ENCODE measurements at places on chromosomes 3 and 15.
A peak's percentile ranks its signal among the peaks of the same experiment; 100 is the strongest.

DNA sequence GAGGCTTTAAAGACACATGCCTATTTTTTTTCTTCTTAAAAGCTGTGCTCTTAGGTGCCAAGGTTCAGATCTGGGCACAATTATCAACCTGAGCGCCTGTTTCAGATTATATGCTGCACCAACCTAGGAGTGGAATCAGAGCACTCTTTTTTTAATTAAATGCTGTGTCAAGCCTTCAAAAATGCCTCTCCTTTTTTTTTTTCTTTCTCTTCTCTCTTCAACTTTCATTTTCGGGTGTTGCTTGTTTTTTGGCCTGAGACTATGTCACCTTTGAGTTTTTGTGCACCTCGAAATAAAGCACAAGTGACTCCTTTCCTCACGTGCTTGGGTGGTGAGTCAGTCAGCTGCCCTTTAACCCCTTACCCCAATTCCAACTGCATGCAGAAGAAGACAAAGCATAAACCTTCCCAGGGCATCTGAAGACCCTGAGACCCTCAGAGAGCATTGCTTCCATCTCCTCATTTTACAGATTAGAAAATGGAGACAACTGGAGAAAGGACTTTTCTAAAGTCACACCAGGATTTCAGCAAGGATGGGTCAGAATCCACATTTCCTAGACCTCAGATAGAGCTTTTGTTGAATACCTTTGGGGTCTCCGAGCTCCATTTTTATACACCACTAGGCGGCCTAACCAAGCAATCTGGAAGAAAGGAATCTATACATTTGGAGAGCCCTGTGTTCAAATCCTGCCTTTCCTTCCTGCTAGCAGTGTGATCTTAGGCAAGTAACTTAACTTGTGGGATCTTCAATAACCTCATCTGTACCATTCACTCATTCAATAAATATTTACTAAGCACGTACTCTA lies 631 bp upstream of the PRICKLE2 start:
- no peak for DNase-seq

DNA sequence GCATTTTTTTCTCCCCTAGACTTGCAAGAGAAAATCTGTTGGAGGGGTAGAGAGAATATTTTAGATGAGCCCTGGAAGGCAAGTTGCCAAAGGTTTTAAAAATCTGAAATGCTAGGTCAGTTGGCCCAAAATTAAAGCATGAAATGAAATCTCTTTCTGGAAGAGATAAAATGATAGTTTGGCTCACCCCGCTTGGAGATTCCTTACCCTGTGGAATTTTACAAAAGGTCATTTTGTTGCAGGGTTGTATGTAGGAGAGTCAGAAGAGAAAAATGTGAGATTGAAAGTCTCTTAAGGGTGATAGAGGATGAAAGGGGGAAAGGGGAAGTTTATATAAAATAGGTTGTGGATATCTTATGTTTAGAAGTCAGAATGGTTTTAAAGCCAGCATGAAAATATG lies 277.8 kb downstream of the CD47 start:
- peak; percentile 15 for DNase-seq

- peak; percentile 96 for DNase-seq
These were observed 81.1 kb upstream of the MYZAP start for GRCh38 chr15:57510647-57511046.

DNA sequence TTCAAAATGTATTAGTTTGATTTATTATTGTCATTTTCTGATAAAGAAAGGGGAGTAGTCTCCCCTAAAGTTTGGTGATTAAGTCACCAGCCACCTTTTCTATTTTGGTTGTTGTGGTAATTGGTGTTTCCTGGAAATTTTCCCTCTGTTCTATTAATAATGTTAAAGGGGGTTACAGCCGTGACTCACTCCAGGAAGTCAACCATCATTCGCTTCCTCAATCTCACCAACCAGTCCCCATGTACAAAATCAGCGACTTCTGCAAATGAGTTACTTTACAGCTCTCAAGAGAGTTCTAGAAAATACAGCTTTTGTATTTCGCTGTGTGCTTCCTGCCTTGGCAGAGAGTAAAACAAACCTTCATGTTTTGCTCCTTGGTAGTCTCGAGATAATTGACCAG lies 285.1 kb downstream of the LPP start:
- no peak for DNase-seq

GRCh38 chr3:52829906-52830463 lies 487 bp downstream of the ITIH4 start:
- no peak for DNase-seq

DNA sequence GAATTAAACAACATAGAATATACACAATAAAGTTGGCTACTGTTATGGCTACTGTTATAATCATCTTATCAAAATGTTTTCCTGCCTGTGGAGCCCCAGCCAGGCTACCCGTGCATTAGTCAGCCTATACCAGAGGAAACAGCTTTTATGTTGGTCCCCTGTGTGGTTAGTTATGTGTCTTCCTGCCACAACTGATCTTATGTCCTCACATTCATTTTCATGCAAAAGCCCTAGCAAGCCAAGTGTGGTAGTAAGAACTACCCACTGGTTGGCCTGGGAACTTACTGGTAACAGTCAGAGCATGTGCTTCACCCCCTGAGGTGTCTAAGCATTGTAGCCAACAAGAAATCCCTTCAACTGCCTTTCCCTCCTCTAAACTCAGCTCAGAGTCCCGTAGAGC lies 21.8 kb downstream of the MGLL start:
- DNase-seq = no peak

DNA sequence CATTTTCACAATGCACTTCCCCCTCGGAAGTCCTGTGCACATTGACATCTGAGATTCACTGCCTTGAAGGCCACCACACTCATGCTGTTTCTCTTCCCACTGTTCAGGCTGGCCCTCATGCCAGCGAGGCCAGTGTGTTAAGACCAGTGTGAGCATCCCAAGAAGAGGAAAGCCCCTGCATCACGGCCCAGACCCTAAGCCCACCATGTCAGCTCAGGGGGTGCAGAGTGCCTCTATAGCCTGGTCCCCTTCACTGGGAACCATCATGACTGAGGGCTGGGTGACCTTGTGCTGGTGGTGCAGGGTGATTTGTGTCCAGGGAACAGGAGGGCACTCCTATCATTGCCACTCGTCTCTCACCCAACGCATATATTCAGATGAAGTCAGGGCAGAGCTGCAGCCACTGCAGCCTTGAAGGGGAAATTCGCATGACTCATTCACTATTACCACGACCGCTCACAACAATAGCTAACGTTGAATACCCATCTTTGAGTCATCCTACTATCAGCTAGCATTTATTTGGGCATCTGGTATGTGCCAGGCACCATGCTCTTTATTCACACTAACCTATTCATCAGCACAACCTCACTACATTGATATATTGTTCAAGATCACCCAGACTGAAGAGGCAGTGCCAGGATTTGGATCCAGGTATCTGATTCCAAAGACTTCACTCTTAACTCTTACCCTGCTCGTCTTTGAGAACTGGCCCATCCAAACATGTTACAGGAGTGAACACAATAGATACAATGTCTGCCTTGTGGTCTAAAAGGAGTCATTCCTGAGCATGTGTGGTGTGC lies 58.8 kb upstream of the SLC6A11 start:
- DNase-seq = peak; percentile 47

DNA sequence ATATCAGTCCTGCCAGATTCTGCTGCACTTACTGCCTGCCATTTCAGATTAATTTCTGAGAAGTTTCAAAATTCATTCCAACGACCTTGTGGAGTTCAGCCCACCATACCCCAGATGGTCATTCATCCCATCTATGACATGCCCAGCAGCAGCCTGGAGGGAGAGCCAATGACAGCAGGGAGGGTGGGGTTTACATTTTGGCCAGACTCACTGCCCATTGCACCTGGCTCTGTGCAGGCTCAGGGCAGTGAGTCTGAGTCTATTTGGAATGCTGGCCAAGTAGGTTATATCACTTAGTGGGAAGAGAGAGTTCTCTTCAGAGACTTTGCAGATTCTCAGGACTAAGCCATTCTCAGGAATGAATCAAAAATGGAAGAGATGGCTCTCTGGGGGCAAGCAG lies 21.5 kb downstream of the SRPRB start:
- no peak for DNase-seq

- DNase-seq = no peak
These were observed 21.7 kb downstream of the ETFA start for GRCh38 chr15:76289582-76289981.

DNA sequence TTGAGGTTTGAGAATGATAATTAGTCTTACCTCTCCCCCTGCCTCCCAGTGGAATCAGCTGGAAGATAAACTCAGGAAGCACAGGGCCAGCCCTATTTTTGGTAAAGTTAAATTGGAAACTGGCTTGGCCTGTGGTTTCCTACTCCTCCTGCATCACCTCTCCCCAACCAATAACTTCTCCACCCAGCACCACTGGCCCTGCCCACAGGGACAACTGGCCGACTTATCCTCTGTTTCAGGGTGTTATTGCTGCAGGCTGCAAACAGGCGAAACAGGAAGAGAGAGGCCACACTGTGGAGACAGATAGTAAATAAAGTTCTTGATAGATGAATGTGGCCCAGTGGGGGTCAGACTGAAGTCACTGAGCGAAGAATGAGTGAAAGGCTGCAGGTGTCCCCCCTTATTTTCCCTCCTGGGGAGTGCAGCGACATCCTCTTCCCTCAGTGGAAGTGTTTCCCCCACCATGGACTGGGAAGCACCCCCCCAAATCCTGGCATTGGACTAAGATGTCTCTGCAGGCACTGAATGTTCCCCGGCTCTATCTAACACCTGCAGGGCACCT lies 47.1 kb downstream of the PDIA5 start:
- DNase-seq = no peak

GRCh38 chr3:46021516-46021915 lies 5.8 kb downstream of the XCR1 start:
- DNase-seq = no peak

DNA sequence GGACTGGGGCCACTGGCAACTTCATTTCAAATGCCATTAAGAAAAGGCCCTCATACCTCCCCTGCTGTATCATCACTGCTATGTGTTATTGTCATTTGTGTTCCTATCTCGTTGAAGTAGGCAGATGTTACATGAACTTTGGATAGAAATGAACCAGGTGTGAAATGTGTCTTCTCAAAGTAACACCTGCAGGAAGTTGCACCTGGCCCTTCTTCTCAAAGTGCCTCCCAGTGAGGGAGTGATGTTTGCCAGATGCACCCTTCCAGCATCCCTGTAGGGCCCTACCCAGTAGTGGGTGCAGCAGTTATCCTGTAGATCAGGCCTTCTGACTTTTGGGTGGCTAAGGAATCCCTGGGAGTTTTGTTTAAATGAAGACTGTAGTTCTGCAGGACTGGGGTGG lies 197.7 kb upstream of the CTNNB1 start:
- DNase-seq = no peak

DNA sequence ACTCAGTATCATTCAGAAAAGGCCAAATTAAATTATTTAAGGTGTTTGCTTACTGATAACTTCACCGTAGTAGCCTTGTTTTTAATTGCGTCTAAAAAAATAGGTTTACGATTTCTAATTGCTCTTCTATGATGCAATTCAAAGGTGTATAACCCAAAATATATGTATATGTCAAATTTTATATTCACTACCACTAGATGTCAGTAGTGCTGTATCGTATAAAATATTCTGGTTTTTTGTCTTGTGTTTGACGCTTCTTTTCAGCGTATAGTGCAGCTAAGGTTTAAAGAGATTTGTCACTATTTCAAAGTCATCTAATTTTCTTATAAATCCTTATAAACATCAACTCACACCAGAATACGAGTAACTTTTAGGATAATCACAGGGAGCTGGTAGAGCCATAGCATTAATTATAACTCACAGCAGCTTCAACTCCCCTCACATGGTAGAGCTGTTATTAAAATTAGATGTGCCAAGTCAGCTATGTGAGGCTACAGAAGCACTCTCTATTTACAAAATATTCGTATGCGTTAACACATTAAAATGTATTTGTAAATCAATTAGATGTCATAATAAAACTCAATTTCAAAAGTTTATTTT lies 3.5 kb downstream of the PFN2 start:
- peak; percentile 75 for DNase-seq
